ENCODE measurements at places on chromosomes 7 and 10.

GRCh38 chr10:128211064-128211504, 84.9 kb upstream of the MKI67 start:
- no peak for DNase-seq

- DNase-seq: no peak
Observed at GRCh38 chr7:4302203-4302905, 379.7 kb upstream of the FOXK1 start.

- DNase-seq: no peak
Observed at GRCh38 chr7:102978284-102978683, 65.5 kb downstream of the LRRC17 start.

DNA sequence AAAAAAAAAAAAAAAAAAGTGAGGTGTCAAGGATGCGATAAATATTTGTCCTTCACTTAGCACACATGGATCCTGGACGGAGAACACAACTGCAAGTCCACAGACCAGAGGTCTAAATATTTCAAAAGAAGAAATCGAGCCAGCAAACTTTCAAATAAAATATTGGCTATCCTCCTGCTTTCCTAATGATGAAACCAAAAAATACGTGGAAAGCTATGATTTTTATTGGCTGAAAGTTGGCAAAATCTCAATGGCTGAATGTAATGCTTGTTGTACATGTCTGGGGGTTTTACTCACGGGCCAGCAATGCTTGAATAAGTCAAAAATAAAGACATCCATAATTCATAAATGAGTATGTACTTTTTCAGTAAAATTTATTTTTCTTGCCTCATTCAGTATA, 19.0 kb upstream of the MGMT start:
- DNase-seq: no peak

DNA sequence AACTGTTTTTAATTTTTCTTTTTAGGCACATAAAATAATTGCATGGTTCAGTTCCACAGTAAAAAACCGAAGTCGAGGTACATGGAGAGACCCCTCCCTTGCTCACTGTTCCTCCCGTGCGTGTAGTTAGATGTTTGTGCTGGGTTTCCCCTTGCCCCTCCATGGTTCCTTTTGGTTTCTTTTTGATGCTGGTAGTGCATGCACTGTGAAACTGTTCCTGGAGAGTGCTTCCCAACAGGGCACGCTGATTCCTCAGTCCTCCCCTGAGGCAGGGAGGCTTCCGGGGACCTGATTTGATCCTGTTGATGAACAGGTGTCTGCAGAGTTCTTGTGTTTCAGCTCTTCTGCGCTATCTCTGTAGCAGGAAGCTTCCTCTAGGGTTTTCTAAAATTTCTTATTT, 69.5 kb downstream of the ADCY1 start:
- no peak for DNase-seq
